Small intestine (tissue), 16 donors: ENCODE measurements at places on chromosomes 4 and X. TPM values are rescaled to one million over a fixed set of nuclear protein-coding genes. Genes with fewer than 3 reads are reported as not detected.

DNA sequence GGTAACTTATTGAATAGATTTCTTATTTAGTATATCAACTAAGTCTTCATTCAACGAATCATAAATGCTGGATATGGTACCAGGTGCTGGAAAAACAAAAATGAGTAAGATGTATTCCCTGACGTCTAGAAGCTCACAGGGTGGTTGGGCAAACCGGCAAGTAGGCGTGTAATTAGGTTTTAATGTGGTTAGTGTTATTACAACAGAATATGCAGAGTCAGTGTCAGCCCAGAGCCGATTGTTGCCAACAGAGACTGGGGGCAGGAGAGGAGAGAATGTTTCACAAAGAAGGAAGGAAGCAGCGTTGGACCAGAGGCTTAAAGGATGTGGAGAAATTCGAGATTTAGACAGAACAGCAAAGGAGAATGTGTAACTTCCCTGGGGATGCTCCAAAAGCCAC, 111.7 kb downstream of the TENM3 start:
- no peak overlapping the region for H3K4me3 ChIP-seq
- no peak overlapping the region for H3K27ac ChIP-seq
- no peak for DNase-seq
- no peaks in the 10 kb centered on the region for H3K27me3 ChIP-seq
- no peaks in the 10 kb centered on the region for H3K4me1 ChIP-seq

GRCh38 chr4:3706111-3706511, 60.1 kb upstream of the ADRA2C start:
- H3K27me3 ChIP-seq, result peaks cover 3% of the 10 kb centered on the region
- DNase-seq, result no peak
- H3K4me3 ChIP-seq, result no peak overlapping the region

The DMRTC1 gene
- 0.13 TPM for polyA plus RNA-seq

- H3K27me3 ChIP-seq, result no peaks in the 10 kb centered on the region
- DNase-seq, result no peak
- H3K36me3 ChIP-seq, result no peaks in the 10 kb centered on the region
- H3K4me3 ChIP-seq, result no peak overlapping the region
Measured at GRCh38 chr4:107130157-107130556, 94.0 kb upstream of the DKK2 start.

The TRPC5OS gene
- polyA plus RNA-seq, result not detected

DNA sequence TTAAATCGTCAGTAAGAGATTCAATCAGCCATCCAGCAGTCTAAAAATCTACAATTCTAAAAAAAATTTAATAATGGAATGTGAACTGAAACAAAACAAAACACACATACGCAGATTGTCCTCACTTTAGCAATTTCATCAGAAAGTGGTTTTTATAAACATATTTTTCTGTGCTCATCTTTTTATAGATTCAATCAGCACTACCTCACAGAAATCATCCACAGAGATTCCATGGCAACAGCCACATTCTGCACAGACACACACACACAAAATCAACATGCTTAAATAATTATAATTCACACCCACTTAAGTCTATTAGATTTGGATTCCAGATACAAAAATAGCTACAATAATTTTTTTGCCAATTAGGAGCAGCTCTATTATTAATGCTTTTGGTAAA, 149.0 kb upstream of the KCNIP4 start:
- no peaks in the 10 kb centered on the region for H3K36me3 ChIP-seq
- no peak overlapping the region for H3K27ac ChIP-seq
- no peak overlapping the region for H3K4me3 ChIP-seq
- no peaks in the 10 kb centered on the region for H3K4me1 ChIP-seq
- no peaks in the 10 kb centered on the region for H3K27me3 ChIP-seq

GRCh38 chr4:36206603-36207311, 37.6 kb downstream of the ARAP2 start:
- no peak overlapping the region for H3K4me3 ChIP-seq
- DNase-seq, result no peak
- H3K36me3 ChIP-seq, result no peaks in the 10 kb centered on the region
- H3K4me1 ChIP-seq, result no peaks in the 10 kb centered on the region

The TEX13C gene
- polyA plus RNA-seq, result not detected

The MAEA gene
- 69.4 TPM for polyA plus RNA-seq

The ZNF711 gene
- 1.3 TPM for polyA plus RNA-seq

DNA sequence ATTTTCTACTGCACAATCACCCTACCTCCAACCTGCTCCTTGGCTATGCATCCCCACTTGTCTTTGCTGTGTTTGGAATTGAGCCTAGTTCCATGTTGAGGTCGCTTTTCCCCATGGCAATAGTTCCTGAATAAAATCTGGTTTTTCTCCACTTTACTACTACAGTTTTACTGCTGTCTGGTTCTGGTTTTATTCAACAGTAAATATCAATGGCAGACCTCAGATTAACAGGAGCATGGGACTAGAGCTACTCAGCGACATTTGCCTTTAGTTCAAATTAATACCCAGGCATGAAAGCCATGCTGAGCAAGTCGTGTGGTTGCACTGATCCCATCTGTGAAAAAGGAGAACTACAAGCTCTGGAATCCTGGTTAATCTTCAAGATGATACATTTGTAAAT, 460.3 kb downstream of the GRXCR1 start:
- no peaks in the 10 kb centered on the region for H3K4me1 ChIP-seq
- no peaks in the 10 kb centered on the region for H3K27me3 ChIP-seq
- no peak for DNase-seq
- H3K36me3 ChIP-seq, result no peaks in the 10 kb centered on the region

DNA sequence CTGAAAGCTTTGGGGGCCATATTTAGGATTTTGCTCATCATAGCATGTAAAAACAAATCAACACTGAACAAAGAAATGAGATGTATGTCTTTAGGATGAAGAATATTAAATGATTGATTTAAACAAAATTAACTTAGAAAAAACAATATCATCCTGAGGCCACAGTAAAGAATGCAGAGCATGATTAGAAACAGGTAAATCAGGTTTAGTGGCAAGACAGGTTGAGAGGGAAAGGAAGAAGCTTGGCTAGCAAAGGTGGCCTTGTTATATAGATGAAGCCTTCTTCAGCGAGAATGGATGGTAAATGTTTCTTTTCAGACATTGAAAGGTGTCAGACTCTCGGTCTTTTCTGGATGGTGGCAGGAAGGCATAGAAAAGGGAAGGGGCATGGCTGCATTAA, 11.9 kb upstream of the MAGEB16 start:
- no peak overlapping the region for H3K4me3 ChIP-seq
- DNase-seq, result no peak
- no peaks in the 10 kb centered on the region for H3K36me3 ChIP-seq
- H3K4me1 ChIP-seq, result peaks cover 4% of the 10 kb centered on the region
- H3K27ac ChIP-seq, result no peak overlapping the region

The SETD7 gene
- polyA plus RNA-seq, result 2.8 TPM

- H3K4me1 ChIP-seq, result no peaks in the 10 kb centered on the region
- peaks cover 2% of the 10 kb centered on the region for H3K27me3 ChIP-seq
- H3K27ac ChIP-seq, result no peak overlapping the region
- no peak overlapping the region for H3K4me3 ChIP-seq
- no peaks in the 10 kb centered on the region for H3K36me3 ChIP-seq
Measured at GRCh38 chr4:14868426-14869395, 133.6 kb upstream of the CPEB2 start.

The GPR101 gene
- not detected for polyA plus RNA-seq

- no peak for DNase-seq
- no peaks in the 10 kb centered on the region for H3K27me3 ChIP-seq
- no peaks in the 10 kb centered on the region for H3K4me1 ChIP-seq
- no peaks in the 10 kb centered on the region for H3K36me3 ChIP-seq
Measured at GRCh38 chrX:19179389-19179788, 57.1 kb upstream of the ADGRG2 start.

DNA sequence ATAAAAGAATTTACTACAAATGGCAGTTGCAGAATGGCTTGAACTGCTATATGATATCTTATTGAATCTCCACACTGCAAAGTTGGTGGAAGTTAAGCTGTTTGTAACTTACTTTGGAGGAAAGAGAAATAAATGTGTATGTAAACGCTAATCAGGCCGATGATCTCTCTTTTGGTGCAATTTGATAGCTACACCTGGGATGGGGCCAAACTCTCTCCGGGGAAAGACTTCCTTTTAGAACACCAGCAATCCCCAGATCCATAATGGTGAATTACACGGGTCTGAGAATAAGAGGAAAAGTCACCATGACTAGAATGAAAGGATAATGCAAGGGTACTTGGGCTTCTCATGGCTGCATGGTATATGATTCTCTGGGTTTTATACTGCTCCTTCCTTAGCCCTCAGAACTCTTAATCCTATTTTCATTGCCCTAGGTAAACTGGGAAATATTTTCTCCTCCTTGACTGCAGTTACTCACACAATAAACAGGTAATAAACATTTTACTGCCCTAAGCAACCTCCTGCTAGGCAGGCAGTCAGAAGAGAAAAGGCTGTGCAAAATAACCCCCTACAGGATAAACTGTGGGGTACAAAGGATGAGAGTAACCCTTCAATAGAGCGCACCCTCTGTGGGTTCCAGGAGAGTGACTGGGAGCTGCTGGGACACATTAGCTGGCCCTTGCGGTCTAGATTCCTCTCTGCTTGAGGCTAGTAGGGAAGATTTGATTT, 109.3 kb downstream of the MGST2 start:
- no peaks in the 10 kb centered on the region for H3K4me1 ChIP-seq
- H3K27ac ChIP-seq, result no peak overlapping the region
- DNase-seq, result no peak

The RAB39B gene
- 0.50 TPM for polyA plus RNA-seq

- no peaks in the 10 kb centered on the region for H3K4me1 ChIP-seq
- H3K36me3 ChIP-seq, result no peaks in the 10 kb centered on the region
- no peak for DNase-seq
- peaks cover 2% of the 10 kb centered on the region for H3K27me3 ChIP-seq
- no peak overlapping the region for H3K4me3 ChIP-seq
- no peak overlapping the region for H3K27ac ChIP-seq
Measured at GRCh38 chr4:121376097-121376496, 4.7 kb downstream of the QRFPR start.

The RAB33A gene
- 0.50 TPM for polyA plus RNA-seq
